Sigmoid colon (tissue), 7 donors: ENCODE measurements at places on chromosomes 5 and 9. TPM values are rescaled to one million over a fixed set of nuclear protein-coding genes. Genes with fewer than 3 reads are reported as not detected.

DNA sequence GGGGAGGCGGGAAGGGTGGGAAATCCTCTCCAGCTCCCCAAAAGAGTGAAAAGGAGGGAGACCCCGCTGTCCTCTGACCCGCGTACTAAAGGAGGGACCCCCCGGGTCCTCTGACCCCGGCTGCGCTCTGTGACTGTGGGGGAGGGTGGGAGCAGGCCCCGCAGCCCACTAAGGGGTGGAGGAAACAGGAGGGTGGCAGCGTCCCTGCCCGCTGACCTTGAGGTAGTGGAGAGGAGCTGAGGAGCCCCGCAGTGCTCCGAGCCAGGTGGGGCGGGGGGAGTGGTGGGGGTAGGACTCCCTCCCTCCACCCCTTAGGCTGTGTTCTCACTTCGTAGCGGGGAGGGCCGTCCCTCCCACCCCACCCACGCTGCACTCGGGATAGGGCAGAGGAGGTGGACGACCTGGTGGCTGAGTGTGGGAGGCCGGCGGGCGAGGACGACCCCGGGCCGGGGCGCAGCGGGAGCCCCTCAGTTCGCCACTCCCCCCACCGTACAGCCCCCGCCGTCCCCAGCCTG lies 449 bp upstream of the ADCY2 start:
- no peak for DNase-seq

GRCh38 chr9:134318481-134318891 lies 7.8 kb upstream of the RXRA start:
- peak; percentile 44 for DNase-seq

- no peak for DNase-seq
Measured at GRCh38 chr5:73437101-73437776, 11.3 kb downstream of the FOXD1 start.

GRCh38 chr9:70407081-70407503 lies 7.4 kb downstream of the KLF9 start:
- no peak for DNase-seq

GRCh38 chr9:93460689-93461413 lies 7.5 kb upstream of the FAM120AOS start:
- no peak for DNase-seq

DNA sequence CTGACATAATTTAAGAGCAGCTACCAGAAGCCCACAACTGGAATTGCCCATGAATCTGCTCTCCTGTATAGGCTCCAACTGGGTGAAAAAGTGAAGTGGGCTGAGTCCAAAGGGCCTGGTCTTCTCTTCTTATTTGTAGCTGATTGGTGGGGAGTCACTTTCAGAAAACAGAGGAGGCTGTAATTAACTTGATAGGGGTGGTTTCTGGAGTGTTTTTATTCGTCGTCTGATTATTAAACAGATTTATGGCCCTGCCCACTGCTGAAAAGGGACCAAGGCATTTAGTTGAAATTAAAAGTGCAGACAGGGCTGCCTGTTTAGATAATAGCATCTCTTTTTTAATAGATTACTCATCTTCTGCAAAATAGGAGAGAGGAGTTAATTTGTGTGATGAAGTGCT lies 81.0 kb upstream of the SAP30L start:
- no peak for DNase-seq

GRCh38 chr9:17322882-17323864 lies 188.3 kb downstream of the CNTLN start:
- no peak for DNase-seq

- no peak for DNase-seq
Measured at GRCh38 chr5:176621661-176622079, 8.7 kb downstream of the SNCB start.

- DNase-seq: no peak
Measured at GRCh38 chr9:117325831-117326230, 89.0 kb downstream of the ASTN2 start.

- no peak for DNase-seq
Measured at GRCh38 chr5:14749579-14750101, 85.1 kb downstream of the OTULIN start.

GRCh38 chr5:144468571-144468970 lies 297.9 kb downstream of the KCTD16 start:
- DNase-seq: no peak

Gene RPL7A
- total RNA-seq: 2,027 TPM

Gene TAF11L5
- not detected for total RNA-seq
